GM23248 (cell line): ENCODE measurements at places on chromosomes 12 and 14. TPM values are rescaled to one million over a fixed set of nuclear protein-coding genes. Genes with fewer than 3 reads are reported as not detected.

LIN7A gene
- total RNA-seq: 1.0 and 1.5 TPM in 2 replicates

GXYLT1 gene
- total RNA-seq: 14.6 and 16.6 TPM in 2 replicates

TMEM63C gene
- total RNA-seq: not detected in 2 replicates

DPF3 gene
- total RNA-seq: 7.9 and 13.4 TPM in 2 replicates

PTGER2 gene
- total RNA-seq: 6.2 and 7.2 TPM in 2 replicates

DNA sequence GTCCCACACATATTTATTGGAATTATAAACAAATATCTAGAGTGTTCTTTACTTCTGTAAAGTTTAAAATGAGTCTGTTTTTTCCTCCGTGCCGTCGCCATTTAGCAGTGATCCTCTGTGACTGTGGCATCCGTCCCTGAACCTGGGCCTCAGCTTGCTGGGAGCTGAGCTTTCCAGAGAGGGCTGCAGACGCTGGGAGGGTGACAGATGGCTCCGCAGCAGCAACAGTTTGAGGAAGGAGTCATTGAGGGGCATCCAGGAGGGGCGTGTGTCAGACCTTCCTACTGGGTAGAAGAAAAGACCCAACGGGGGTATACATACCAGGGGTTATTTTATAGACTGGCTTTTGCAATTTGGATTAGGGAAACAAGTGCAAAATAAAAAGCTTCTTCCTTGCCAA lies 47.9 kb downstream of the NEUROD4 start:
- no peak overlapping the region for H3K27ac ChIP-seq
- no peaks in the 10 kb centered on the region for H3K36me3 ChIP-seq
- H3K4me3 ChIP-seq: no peak overlapping the region
- H3K4me1 ChIP-seq: no peaks in the 10 kb centered on the region
- peaks cover 38% of the 10 kb centered on the region for H3K27me3 ChIP-seq

DNA sequence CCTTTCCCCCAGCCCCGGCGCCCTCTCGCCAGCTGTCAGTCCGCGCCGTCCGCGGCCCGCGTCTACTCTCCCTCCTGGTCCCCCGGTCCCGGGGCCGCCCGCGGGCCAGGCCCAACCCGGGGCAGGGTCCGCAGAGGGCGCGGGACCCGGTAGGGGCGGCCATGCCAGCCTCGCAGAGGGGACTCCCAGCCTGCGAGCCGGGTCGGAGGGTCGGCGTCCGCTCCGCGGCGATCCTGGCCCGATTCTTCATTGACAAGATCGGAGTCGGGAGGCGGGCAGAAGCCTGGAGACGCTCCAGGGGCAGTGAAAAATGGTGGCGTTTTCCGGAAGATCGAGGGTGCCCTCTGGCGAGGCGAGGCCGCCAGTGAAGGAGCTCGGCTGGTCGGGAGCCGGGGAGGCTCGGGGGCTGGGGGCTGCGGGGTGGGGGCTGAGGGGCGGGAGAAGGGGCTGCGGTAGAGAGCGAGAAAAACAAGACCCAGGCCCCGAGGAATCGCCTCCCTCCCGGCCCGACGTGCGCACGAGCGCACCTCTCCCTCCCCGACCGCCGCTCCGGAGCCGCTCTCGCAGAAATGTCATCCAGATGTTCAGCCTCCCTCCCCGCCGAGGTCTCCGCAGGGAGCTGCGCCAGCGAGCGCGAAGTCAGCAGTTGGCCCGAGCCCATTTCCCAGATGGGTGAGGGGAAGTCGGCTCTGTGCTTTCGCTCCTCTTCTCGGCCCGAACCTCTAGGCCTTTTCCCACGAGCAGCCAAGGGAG lies 647 bp upstream of the TGFB3 start:
- H3K36me3 ChIP-seq: no peaks in the 10 kb centered on the region
- peak overlapping the region; percentile 77 for H3K27ac ChIP-seq
- H3K4me3 ChIP-seq: peak overlapping the region; percentile 94
- no peaks in the 10 kb centered on the region for H3K27me3 ChIP-seq
- peaks cover 35% of the 10 kb centered on the region for H3K4me1 ChIP-seq

DNA sequence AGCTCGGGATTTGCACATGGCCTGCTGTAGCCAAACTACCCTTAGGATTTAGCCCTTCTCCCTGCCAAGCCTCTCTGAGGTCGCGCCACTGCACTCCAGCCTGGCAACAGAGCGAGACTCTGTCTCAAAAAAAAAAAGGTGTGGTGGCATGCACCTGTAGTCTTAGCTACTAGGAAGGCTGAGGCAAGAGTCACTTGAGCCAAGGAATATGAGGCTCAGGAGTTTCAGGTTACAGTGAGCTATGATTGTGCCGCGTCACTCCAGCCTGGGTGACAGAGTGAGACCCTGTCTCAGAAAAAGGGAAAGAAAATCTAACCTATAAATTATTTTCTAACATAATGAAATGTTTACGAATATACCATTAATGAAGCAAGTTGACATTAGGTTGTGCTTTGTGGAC lies 29.7 kb downstream of the ESRRB start:
- no peak for DNase-seq
- no peak overlapping the region for H3K4me3 ChIP-seq
- H3K27ac ChIP-seq: no peak overlapping the region
- H3K36me3 ChIP-seq: no peaks in the 10 kb centered on the region
- H3K27me3 ChIP-seq: peaks cover 45% of the 10 kb centered on the region; the same call in 1 of the 2 replicates

- DNase-seq: peak; percentile 72
- no peaks in the 10 kb centered on the region for H3K27me3 ChIP-seq
- H3K4me1 ChIP-seq: no peaks in the 10 kb centered on the region
- no peak overlapping the region for H3K27ac ChIP-seq
- no peak overlapping the region for H3K4me3 ChIP-seq
These were observed 69.4 kb downstream of the ATXN2 start for GRCh38 chr12:111529424-111530368.

GRCh38 chr12:48198672-48198971 lies 4.5 kb downstream of the OR10AD1 start:
- DNase-seq: peak; percentile 70
- peak overlapping the region; percentile 85 for H3K4me3 ChIP-seq
- no peaks in the 10 kb centered on the region for H3K36me3 ChIP-seq
- peaks cover 34% of the 10 kb centered on the region for H3K4me1 ChIP-seq

DNA sequence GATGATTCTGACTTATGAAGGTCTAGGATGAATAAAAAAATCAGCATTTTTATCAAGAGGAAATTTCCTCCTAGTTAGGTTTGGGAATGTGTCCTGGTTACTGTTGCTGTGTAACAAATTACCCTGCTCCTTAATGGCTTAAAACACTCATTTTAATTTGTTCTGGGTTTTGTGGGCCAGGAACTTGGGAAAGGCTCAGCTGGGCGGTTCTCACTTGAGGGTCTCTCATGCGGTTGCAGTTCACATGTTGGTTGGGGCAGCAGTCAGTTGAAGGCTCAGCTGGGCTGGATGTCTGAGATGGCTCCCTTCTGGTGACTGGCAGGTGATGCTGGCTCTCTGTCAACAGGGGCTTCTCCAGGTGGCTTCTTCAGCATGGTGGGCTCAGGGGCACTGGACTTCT lies 214.6 kb downstream of the RBM19 start:
- peaks cover 18% of the 10 kb centered on the region for H3K27me3 ChIP-seq
- no peak for DNase-seq
- H3K36me3 ChIP-seq: no peaks in the 10 kb centered on the region
